ENCODE measurements at places on chromosomes 1 and 21.
A peak's percentile ranks its signal among the peaks of the same experiment; 100 is the strongest.

- DNase-seq = no peak
Measured at GRCh38 chr1:243471026-243471685, 215.3 kb downstream of the SDCCAG8 start.

GRCh38 chr21:36235058-36235582 is 78.5 kb downstream of the DOP1B start:
- DNase-seq = no peak

GRCh38 chr1:186717286-186717685 is 37.1 kb upstream of the PTGS2 start:
- DNase-seq = no peak

- DNase-seq = no peak
Measured at GRCh38 chr1:36705629-36706028, 222.9 kb upstream of the CSF3R start.

DNA sequence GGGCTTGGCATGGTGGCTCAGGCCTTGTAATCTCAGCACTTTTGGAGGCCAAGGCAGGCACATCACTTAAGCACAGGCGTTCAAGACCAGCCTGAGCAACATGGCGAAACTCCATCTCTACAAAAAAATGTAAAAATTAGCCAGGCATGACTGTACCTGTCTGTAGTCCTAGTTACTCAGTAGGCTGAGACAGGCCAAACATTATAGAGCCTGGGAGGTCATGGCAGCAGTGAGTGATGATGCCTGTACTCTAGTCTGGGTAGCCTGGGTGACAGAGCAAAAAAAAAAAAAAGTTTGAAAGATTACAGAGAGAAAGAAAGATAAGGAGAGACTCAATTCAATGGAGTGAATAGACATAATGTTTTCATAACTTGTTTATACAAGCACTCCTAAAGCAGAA is 556.5 kb upstream of the BRINP3 start:
- no peak for DNase-seq

GRCh38 chr1:52925571-52926005 is 1.5 kb upstream of the SCP2 start:
- DNase-seq = no peak

DNA sequence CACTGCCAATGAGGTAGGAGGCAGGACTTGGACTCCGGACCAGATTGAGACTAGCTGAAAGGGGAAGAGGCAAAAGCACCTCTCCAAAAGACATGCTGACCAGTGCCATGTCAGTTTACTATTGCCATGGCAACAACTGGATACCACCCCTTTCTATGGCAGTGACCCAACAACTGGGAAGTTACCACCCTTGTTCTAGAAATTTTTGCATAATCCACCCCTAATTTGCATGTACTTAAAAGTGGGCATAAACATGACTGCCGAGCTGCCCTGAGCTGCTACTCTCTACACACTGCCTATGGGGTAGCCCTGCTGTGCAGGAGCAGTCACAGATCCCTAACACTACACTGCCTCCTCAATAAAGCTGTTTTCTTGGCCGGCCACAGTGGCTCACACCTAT is 19.0 kb upstream of the SLC6A9 start:
- no peak for DNase-seq

- peak; percentile 47 for DNase-seq
Measured at GRCh38 chr1:179017383-179018326, 8.0 kb upstream of the FAM20B start.

Data from EL (cell line).